ENCODE measurements at places on chromosomes 6 and 20.

GRCh38 chr6:56036916-56037600 lies 161.7 kb upstream of the BMP5 start:
- DNase-seq, result no peak

DNA sequence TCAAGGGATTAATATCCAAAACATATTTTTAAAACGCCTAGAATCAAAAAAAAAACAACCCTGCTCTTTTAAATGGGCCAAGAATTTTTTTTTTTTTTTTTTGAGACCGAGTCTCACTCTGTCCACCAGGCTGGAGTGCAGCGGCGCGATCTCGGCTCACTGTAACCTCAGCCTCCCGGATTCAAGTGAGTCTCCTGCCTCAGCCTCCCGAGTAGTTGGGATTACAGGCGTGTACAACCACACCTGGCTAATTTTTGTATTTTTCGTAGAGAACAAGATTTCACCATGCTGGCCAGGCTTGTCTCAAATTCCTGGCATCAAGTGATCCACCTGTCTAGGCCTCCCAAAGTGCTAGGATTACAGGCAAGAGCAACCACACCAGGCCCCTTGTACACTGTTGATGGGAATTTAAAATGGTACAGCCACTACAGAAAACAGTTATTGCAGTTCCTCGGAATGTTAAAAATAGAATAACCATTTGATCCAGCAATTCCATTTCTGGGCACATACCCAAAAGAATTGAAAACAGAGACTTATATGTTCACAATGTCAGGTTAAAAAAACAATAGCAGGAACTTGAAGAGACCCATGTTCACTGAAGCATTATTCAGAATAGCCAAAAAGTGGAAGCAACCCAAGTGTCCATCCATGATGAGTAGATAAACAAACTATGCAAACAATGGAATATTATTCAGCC lies 3.1 kb upstream of the MYL9 start:
- no peak for DNase-seq

DNA sequence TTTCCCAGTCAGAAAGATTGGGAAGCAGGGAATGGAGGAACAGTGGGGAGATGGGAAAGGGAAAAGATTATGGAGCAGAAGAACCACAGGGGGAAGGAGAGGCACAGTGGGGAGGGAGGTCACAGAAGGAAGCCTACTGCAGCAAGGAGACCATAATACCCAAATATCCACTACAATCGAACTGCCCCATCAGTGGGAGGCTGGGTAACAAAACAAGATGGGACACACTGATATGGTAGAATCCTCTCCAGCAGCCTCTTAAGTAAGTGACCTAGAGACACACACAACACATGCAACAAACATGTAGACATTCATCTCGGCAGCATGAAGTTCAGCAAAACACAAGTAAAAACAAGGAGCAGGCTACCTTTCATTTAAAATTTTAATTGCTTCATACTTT lies 4.8 kb upstream of the FOXP4 start:
- DNase-seq, result no peak

GRCh38 chr6:4908062-4908461 lies 95.8 kb downstream of the RPP40 start:
- DNase-seq, result no peak

All from GM12878 (cell line).